Breast epithelium (tissue), 4 donors: ENCODE measurements at places on chromosomes 4 and X.

DNA sequence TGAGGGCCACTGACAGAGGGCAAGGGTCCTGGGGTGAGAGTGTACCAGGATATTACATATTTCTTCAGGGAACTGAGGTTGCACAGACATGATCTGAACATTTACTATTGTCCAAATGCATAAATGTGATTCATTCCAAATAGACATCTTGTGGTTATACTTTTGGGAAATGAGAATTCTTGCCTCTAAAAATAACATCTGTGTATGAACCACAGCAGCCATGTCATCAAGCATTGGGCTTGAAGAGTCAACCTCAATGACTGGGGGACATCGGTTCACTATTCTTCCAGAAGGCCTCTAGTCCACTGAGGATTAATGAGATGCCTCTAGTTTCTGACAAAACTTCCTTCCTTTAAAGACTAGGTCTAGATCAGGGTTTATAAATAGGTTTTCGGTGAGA lies 193.1 kb upstream of the GPC4 start:
- H3K4me3 ChIP-seq = no peak overlapping the region
- no peaks in the 10 kb centered on the region for H3K4me1 ChIP-seq
- H3K36me3 ChIP-seq = no peaks in the 10 kb centered on the region
- no peak overlapping the region for H3K27ac ChIP-seq

DNA sequence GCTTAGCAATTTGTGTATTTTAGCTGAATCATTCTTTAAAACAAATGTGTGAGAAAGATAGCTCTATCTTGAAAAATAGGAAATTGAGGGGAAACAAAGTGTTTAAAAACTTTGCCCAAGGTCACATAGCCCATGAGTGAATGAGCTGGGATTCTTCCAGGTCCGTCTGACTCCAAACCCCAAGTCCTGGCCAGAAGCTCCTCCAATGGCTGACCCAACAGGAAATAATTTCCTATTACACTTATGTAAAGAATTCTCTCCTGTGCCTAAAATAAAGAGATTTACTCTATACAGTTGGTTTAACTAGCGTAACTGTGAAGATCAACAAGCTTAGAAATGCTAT lies 287.6 kb downstream of the ARHGAP24 start:
- peak overlapping the region; percentile 22 for H3K27ac ChIP-seq
- no peaks in the 10 kb centered on the region for H3K36me3 ChIP-seq
- no peaks in the 10 kb centered on the region for H3K4me1 ChIP-seq
- no peak for DNase-seq
- no peaks in the 10 kb centered on the region for H3K27me3 ChIP-seq

DNA sequence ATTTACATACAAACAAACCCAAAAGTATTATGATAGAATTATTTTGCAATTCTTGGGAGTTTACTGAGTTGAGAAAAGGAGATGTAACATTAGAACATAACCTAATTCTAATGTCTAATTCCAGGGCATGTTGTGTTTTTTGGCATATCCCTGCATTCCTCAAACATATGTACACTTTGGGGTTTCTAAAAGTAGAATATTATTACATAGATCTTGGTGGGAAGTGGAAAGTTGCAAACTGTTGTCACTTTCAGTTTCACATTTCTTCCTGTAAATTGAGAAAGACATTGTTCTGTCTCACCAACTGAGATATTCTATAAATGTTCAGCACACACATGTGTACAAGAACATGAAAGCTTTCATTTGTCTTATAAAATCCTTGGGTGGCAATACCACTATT lies 24.4 kb upstream of the GBA3 start:
- no peaks in the 10 kb centered on the region for H3K27me3 ChIP-seq
- DNase-seq = no peak
- no peaks in the 10 kb centered on the region for H3K4me1 ChIP-seq
- no peaks in the 10 kb centered on the region for H3K36me3 ChIP-seq
- H3K27ac ChIP-seq = no peak overlapping the region

DNA sequence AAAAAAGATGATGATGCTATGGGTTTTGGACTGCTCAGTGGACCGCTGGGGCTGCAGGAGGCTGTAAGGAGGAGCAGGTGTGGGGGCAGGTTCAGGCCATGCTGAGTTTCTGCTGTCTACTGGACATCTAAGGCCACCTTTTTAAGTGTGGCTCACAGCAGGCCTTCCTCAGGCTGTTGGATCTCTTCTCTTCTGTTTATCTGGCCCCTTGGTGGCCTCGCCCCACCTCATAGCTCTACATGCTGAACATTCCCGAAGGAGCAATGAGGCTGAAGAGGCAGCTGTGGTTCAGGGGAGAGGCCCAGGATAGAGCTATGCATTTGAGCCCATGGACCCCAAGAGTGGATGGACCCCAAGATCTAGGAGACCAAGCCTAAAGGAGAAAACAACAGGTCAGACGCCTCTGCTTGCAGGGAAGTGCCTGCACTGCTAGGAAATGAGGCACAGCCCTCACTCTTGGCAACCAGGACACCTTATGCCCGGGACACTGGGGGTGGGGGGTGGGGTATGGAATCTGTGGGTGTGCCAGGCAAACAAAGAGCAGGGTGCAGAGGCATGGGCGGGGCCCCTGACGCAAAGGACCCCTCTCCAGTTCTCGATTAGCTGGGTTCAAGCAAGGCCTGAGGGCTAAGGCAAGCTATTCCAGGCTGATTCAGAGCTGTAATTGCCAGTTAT lies 168.9 kb downstream of the BCOR start:
- no peaks in the 10 kb centered on the region for H3K27me3 ChIP-seq
- no peaks in the 10 kb centered on the region for H3K36me3 ChIP-seq
- H3K27ac ChIP-seq = no peak overlapping the region

- H3K27ac ChIP-seq = no peak within 1 kb of the TSS
- DNase-seq = no peak
- peaks cover 84% of the 10 kb centered on the region for H3K27me3 ChIP-seq
- no peaks in the 10 kb centered on the region for H3K4me1 ChIP-seq
Observed at GRCh38 chrX:153494541-153495361, at the start of gene BGN. Gene BGN (plus strand): TSS chrX:153494980. CDS start chrX:153504632, 9,652 bp downstream.

DNA sequence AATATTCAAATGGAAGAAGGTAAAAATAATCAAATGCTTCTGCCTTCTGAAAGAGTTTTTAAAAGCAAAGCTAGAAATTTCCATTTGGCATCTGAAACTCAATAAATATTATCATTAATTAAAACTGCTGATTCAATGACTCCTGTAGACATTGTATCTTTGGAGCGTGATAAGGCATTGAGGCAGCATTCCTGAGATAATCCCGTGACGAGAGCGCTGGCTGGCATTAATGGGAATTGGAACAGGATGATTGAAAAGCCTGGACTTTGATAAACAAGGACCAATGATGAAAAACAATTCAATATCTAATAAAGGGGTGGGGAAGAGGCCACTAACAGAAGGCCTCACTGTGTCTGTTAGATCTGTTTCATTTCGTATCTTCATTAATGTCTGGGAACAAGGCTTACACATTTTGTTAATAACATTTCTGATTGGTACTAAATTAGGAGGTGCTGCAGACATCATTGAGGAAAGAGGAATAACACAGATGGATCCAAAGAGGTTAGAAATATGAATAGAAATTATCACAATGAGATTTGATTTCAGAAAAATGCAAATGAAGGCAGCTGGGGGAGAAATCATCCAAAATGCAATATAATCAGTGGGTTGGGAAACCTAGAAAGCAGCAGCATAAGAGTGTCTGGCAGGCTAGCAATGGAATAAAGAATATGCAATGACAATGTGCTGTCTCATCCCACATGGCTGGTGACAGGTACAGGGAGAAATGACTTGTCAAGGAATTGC lies 102.3 kb downstream of the SCD5 start:
- no peak overlapping the region for H3K4me3 ChIP-seq
- no peaks in the 10 kb centered on the region for H3K36me3 ChIP-seq
- no peaks in the 10 kb centered on the region for H3K27me3 ChIP-seq
- DNase-seq = no peak

DNA sequence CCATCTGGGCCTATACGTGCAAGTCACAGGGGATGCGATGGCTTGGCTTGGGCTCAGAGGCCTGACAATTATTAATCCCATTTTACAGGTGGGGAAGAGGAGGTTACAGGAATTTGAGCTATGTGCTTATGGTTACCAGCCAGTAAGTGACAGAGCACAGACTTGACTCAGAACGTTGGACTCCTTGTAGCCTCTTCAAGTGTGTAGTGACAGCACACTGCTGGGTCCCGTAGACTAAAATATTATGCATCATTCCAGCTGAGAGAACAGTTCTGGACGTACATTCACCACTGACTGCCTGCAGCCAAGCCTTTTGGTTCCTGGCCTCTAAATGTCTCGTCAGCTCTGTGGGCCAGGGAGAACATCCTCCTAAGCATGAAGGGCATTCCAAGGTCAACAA lies 314.5 kb downstream of the GPAT3 start:
- H3K4me1 ChIP-seq = no peaks in the 10 kb centered on the region
- no peaks in the 10 kb centered on the region for H3K27me3 ChIP-seq
- no peak overlapping the region for H3K27ac ChIP-seq
- no peaks in the 10 kb centered on the region for H3K36me3 ChIP-seq
- no peak for DNase-seq

- no peaks in the 10 kb centered on the region for H3K4me1 ChIP-seq
- no peaks in the 10 kb centered on the region for H3K36me3 ChIP-seq
- no peak overlapping the region for H3K4me3 ChIP-seq
- H3K27ac ChIP-seq = no peak overlapping the region
- H3K27me3 ChIP-seq = no peaks in the 10 kb centered on the region
Observed at GRCh38 chr4:177001271-177002175, 208.8 kb upstream of the VEGFC start.

- no peak overlapping the region for H3K4me3 ChIP-seq
- H3K27ac ChIP-seq = peak overlapping the region; percentile 68
- no peaks in the 10 kb centered on the region for H3K36me3 ChIP-seq
- no peak for DNase-seq
- no peaks in the 10 kb centered on the region for H3K4me1 ChIP-seq
Observed at GRCh38 chr4:184808713-184809050, 17.1 kb downstream of the ACSL1 start.

GRCh38 chr4:5918331-5918985 lies 25.6 kb upstream of the CRMP1 start:
- DNase-seq = no peak
- H3K36me3 ChIP-seq = no peaks in the 10 kb centered on the region
- H3K4me1 ChIP-seq = no peaks in the 10 kb centered on the region
- no peak overlapping the region for H3K4me3 ChIP-seq
- H3K27me3 ChIP-seq = no peaks in the 10 kb centered on the region

DNA sequence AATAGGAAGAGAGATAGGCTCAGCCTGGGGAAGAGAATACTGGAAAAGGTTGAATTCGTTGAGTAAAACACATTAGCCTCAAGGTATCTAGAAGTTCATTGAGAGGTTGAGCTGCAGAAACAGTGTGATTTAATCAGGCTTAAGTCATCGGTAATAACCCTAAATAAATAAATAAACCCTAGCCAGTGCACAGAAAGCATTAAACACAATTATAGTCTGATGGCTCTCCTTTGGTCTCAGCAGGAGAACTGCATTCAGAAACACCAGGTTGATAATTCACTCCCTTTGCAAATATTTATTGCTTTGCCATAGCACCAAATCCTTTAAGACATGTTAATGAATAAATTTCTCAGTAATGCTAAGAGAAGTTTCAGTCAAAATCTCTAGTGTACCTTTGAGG lies 9.6 kb downstream of the DCX start:
- no peak overlapping the region for H3K27ac ChIP-seq
- H3K36me3 ChIP-seq = no peaks in the 10 kb centered on the region
- H3K4me1 ChIP-seq = no peaks in the 10 kb centered on the region
- no peak overlapping the region for H3K4me3 ChIP-seq
- H3K27me3 ChIP-seq = peaks cover 57% of the 10 kb centered on the region

GRCh38 chrX:154121207-154121606 lies 22.8 kb upstream of the OPN1LW start:
- peak overlapping the region; percentile 57 for H3K27ac ChIP-seq
- DNase-seq = no peak
- no peaks in the 10 kb centered on the region for H3K27me3 ChIP-seq
- no peak overlapping the region for H3K4me3 ChIP-seq
- H3K4me1 ChIP-seq = no peaks in the 10 kb centered on the region
- H3K36me3 ChIP-seq = no peaks in the 10 kb centered on the region

- H3K36me3 ChIP-seq = no peaks in the 10 kb centered on the region
- H3K27ac ChIP-seq = peak overlapping the region; percentile 94
- H3K4me3 ChIP-seq = peak overlapping the region; percentile 62
Observed at GRCh38 chrX:103376979-103377324, 614 bp downstream of the BEX3 start.

DNA sequence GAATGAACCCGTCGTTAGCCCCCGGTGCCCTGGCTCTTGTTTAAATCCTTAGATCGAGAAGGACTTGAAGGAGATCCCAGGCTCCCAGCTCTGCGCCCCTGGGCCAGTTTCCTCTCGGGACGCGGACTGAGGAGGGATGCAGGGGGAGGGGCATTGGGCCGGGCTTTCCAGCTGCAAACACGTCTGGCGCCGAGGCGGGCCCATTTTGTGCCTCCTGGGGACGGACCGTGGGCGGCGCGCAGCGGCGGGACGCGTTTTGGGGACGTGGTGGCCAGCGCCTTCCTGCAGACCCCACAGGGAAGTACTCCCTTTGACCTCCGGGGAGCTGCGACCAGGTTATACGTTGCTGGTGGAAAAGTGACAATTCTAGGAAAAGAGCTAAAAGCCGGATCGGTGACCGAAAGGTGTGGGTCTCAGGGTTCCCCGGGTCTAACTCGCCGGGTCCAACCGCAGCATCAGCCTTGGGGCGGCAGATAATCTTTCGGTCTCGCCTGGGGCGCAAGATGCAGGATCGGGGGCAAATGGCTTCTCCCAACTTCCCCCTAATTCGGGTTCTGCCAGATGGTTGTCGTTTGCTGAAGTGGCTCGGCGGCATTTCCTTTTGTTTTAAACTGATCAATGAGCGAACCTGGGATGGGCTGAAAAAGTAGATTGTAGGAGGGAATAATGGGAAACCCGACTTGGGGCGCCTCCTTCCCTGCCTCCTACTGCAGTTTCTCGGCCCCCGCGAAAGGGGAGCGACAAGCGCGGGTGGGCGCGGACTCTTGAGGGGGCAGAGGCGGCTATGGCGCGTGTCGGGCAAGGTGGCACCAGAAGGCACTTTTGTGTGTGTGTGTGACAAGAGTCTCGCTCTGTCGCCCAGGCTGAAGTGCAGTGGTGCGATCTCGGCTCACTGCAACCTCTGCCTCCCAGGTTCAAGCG lies 2.9 kb downstream of the PDGFRA start:
- no peak for DNase-seq
- H3K4me3 ChIP-seq = peak overlapping the region; percentile 71
- H3K36me3 ChIP-seq = no peaks in the 10 kb centered on the region
- H3K27me3 ChIP-seq = no peaks in the 10 kb centered on the region
- H3K4me1 ChIP-seq = no peaks in the 10 kb centered on the region
- peak overlapping the region; percentile 93 for H3K27ac ChIP-seq
